Thymus (tissue), 14 donors: ENCODE measurements at places on chromosomes 7 and 10. TPM values are rescaled to one million over a fixed set of nuclear protein-coding genes. Genes with fewer than 3 reads are reported as not detected.

DNA sequence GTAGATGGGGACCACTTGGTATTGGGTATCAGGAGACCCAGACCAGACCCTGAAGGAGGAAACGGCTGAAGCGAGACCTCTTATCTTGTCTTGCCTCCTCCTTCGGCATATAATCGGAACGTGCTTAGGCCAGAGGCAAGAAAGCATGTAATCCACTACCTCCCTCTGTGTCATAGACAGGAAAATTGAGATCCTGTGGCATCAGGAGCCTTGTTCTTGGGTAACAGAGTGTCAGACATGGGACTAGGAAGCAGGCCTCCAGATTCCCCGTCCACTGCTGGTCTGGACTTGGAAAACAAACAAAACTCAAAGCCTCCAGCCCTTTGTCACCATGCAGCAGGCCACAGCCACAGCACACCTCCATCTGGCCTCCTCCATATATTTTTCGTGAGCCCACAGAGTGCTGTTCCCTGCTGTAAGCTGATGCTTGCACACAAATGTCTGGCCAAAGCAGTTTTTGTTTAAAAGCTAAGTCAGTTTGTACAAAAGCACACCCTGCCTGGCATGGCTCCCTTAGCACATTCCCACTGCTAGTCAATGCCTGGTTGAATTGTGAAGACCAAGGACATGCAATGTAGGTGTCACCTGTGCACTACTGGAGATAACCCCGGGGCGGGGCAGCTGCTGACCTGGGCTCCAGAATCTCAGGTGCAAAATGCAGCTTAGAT lies 510.9 kb downstream of the RPS24 start:
- no peak for DNase-seq

OR6B1 gene
- not detected for polyA plus RNA-seq

DNA sequence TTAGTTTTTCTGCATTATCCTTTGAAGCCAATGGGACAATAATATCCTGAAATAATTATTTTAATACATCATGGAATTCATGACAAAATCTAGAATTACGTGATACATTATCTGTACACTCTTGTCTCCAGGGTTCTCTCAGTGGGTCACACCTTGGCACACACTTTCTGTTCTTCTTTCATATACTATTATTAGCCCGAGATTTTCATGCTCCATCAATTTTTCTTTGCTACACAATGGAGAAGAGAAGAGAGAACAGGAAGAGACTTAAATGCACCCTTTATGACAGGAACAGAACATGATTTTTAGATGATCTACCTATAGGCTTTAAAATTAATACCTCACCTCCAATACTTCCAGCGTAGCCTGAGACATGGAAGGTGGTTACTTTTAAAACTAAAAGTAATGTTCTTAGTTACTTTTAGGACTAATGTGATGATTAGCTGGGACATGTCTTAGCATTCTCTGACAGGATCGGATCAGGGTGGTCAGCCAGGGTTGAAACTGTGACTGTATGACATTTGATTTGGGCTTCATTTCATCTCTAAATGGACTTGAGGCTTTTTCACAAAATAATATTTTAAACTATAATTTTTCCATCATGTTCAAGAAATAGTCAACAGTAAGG lies 148.2 kb upstream of the WNT16 start:
- no peak for DNase-seq

EN2 gene
- polyA plus RNA-seq, result 0.05 TPM

GRCh38 chr7:97224316-97224715 lies 106.8 kb downstream of the SDHAF3 start:
- DNase-seq, result no peak
